Stimulated activated CD8-positive, alpha-beta memory T cell treated with anti-CD3 and anti-CD28 coated beads, Interleukin-15, amount 100 ng/mL, for 24 hours (primary cell): ENCODE measurements at places on chromosomes 2 and 18.

GRCh38 chr2:236597629-236598028 is 28.0 kb downstream of the ACKR3 start:
- DNase-seq: no peak

DNA sequence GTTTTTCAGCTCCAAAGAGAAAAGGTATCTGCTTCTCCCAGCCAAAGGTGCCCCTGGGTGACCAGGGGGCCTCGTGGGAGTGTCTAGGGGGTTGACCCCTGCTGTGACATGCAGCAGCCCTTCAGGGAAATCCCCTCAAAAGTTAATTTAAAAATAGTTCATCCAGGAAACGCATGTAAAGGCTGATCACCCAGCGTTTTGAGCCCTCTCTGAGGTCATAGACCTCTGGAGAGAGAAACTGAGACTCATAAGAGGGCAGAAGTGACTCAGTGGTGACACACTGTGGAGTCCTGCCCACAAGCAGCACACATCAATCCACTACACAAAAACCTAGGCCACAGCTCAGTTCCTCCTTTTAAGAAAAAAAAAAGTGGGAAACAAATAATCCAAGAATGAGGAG is 11.9 kb downstream of the GAL3ST2 start:
- DNase-seq: no peak

GRCh38 chr2:107595285-107595684 is 231.4 kb upstream of the RGPD4 start:
- no peak for DNase-seq

- DNase-seq: no peak
Measured at GRCh38 chr2:24824071-24824588, 30.9 kb downstream of the CENPO start.

DNA sequence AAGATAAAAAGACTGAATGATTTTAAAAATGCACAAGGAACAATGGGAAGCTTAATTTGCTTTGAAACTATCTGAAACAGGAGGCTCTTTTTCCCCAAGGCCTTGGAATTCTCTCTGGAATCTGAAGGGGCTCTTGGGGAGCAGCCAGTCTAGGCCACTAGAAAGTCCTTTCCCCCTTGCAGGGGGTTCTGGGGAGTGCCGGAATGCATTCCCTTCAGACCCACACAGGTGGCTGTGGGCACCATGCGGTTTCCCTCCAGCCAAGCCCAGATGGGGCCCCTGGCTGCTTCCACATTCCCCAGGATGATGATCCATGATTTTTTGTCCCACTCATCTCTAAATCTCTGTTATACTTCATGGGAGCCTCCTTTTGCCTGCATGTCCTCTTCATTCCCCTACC is 10.7 kb downstream of the GPR45 start:
- no peak for DNase-seq

DNA sequence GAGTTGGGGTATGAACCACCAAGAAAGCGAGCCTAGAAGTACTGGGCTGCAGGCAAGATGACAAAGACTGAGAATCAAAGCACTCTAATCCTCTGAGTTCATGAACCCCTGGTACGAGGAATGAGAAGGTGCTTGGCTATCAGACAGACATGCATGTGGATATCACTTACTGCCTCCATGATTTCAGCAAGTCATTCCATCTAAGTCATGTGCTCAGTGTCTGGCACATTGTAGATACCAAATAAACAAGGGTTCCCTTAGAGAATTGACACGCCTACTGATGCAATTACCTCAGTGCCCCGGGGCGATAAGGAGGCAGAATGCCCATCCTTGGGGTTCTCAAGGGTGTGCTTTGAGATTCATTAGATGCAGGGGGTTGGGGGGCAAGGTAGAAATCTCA is 125.6 kb upstream of the PKDCC start:
- DNase-seq: no peak

DNA sequence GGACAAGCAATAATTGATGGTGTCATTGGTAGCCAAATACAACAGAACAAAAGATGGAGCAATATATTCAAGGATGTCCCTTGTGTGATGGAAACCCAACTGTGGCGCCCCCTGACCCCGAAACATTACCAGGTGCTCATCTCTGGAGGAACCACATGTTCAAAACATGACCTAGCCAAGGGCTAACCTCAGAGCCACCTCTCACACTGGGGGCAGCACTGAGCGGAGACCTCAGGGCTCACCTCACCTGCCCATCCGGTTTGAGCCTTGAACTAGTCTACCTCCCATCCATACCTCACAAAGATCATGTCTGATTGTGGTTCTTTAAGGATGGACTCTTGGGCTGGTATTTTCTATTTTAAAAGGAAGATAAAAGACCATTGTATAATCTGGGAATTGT is 314.4 kb upstream of the CDH7 start:
- DNase-seq: no peak

- DNase-seq: no peak
Measured at GRCh38 chr18:22676423-22676822, 256.7 kb upstream of the RBBP8 start.

GRCh38 chr2:239913636-239914417 is 111.3 kb downstream of the NDUFA10 start:
- DNase-seq: no peak

GRCh38 chr2:45003579-45004551 is 5.4 kb downstream of the SIX2 start:
- no peak for DNase-seq

- no peak for DNase-seq
Measured at GRCh38 chr2:60977562-60977895, 40.0 kb upstream of the PEX13 start.

DNA sequence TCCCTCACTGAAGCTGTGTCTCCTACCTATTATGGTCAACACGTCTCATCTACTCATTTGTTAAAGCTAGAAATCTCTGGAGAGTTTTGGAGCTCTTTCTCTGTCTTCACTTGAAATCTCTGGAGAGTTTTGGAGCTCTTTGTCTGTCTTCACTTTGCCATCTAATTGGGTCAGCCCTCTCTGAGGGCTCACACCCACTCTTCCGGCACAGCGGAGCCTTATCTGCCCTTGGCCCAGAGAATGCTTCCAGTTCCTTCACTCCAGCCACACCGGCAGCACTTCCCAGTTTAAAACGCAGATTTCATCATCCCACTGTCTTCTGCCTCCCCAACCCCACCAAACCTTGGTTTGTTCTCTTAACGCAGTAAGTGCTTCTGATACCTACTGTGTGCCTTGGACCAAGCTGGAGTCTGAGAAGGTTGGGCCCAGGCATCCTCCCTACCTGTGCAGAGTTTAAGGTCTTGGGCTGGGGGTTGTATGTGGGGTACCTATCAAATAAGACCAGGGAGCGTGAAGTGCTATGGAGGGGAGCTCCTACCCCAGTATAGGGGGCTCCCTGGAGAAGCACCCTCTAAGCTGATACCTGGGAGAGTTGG is 5.0 kb downstream of the HPCAL1 start:
- DNase-seq: no peak

DNA sequence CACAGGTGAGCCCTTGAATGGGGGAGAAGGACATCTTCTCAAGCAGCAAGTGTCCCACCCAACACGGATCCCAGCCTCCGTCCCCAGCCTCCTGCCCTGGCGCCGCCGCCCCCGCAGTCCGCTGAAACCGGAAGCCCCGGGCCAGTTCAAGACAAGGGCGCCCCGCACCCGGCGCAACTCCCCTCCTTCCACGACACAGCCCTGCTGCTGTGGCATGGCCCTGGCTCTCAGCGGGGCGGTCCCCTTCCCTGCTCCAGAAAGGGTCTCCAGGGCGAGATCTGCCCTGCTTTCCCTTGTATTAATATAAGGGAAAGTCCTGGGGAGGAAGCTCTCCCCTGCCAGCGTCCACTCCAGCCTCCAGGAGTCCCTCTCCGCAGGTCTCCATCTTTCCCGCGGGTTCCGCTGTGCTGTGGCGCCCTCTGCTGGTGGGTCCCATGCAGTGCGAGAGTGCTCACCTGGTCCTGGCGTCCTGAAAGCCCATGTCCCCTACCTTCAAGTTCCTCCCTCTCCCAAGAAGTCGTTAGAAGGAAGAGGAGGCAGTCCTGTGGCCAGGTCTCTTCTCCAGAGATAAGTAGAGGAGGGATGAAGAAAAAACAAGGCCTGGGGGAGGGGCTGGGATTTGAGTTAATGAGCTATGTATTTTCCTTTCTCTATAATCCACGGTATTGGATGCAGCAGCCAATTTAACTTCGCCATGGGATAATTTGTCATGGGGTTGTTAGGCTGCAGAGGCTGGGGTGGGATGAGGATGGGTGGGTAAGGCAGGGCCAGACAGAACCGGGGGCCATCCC is 176.0 kb downstream of the SMAD2 start:
- peak; percentile 26 for DNase-seq

- DNase-seq: no peak
Measured at GRCh38 chr2:71499691-71500090, 46.3 kb downstream of the DYSF start.

DNA sequence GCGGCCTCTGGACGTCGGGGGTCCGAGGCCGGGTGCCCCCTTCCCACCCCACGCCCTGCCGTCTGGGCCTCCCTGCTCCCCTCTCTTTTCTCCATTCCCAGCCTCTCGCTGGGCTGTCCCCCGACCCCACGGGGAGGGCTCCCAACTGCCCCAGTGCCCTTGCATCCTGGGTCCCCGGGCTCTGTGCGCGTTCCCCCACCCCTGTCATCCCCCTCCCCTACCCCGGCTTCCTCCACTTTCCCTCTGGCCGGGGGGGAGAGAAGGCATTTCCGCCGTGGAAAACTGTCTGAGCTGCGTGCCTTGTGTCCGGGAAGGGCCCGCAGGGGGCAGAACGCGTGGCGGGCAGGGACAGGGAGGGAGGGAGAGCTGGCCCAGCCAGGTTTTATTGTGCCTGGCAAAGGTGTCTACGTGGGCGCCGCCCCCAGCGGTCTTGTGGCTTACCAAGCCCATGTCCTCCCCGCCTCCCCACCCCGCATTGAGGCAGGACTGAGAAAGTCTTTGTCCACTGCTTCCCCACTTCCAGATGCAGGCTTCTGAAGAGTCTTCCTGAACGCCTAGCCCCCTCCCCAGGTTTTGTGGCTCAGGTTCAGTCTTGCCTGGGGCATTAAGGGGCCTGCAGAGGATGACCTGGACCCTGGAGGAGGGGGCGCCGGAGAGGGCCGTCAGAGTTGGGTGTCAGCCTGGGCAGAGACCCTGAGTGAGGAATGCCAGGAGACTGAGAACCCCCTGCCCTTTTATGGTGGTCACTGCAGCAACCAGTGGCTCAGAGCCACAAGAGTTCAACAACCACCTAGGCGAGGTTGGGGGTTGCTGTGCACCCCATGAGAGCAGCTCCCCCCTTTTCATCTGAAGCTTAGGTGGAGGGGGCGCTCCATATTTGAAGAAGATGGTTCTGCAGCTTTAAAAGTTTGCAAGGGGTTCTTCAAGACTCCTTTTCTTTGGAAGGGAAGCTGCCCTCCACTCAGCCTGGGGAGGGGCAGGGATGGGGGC is 1.3 kb downstream of the ITM2C start:
- DNase-seq: no peak

GRCh38 chr2:239257511-239257937 is 143.3 kb downstream of the HDAC4 start:
- DNase-seq: no peak
